ENCODE measurements at places on chromosomes 16 and 17.

- no peak for DNase-seq
Measured at GRCh38 chr17:28466521-28467048, 6.9 kb upstream of the SLC13A2 start.

DNA sequence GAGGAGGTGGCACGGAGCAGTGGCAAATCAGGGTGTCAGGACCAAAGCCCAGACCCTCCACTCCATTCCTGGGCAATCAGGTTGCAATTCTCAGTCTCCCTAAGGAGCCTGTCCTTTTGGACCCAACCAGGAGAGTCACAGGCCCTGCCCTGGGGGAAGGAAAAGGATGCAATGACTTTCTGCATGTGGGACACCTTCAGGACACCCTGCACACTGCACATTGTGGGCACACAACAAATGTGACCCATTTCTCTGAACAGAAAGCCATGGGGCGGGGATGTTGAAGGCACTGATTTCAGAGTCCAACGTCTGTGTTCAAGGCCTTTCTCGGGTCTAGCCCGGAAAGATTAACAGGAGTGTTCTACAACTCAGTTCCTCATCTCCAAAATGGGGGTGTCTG is 286.2 kb upstream of the FOXF1 start:
- DNase-seq: no peak

GRCh38 chr16:65195998-65196397 is 74.1 kb upstream of the CDH11 start:
- no peak for DNase-seq

DNA sequence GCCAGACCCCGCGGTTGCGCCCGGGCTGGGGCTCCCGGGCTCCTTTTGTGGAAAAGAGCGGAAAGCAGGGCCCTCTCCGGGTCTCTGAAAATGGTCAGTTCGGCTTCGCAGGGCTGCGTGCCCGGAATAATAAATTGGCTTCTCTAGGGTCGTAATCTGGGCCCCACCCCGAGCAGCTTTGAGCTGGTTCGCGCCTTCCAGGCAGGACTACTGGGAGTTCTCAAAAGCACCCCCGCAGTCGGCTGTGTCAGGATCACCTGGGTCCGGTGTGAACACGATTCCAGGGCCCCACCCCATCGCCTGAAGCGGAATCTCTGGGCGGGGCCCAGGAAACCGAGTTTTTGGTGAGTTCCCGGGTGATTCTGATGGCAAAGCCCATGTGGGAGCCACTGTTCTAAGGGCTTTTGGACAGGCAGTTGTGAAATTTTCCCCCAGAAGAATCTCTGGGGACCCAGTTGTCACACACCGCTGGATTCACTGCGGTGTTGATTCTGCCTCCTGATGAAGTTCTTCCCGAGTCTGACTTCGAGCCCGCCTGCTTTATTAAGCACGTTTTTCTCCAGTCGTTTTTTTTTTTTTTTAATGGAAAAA is 77.0 kb downstream of the MRC2 start:
- no peak for DNase-seq

DNA sequence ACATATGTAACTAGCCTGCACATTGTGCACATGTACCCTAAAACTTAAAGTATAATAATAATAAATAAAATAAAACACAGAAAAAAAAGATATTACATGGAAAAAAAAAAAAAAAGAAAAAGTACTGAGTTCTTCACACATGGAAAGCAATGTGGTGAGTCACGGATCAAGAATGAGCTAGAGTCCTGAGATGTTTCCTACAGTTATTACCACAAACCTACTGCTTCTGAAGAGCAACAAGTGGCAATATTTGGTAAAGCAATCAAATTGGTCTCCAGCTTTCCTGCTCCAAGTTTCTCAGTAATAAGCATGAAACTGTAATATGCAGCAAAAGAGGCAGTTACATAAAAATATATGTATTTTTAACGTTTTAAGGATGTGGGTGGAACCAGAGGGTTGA is 223.3 kb upstream of the SALL1 start:
- DNase-seq: peak; percentile 78

DNA sequence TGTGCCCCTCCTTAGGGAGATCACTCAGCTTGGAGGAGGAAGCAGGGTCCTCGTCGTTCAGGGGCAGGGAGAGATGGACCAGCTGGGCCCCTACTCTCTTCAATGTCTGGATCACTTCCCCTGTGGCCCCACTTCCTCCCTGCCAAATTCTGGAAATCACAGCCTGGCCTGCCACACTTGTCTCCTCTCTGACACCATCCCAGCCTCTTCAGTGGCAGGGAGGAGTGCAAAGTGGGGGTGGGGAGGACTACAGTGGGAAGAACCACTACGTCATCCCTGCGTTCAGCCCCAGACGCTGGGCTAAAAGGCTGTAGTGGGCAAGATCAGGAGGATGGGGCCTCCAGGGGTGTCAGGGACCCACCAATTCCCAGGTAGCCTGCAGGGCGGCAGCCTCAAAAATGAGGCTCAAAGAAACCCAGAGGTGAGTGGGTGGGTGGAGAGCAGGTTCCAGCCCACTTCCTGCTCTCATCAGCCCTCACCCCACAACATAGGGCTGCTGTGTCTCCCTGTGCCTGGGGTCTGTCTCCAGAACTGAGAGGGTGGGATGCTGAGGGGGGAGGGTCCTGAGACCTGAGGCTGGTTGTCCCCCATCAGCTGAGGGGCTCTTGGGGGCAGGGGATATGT is 25.0 kb upstream of the TAC4 start:
- no peak for DNase-seq

DNA sequence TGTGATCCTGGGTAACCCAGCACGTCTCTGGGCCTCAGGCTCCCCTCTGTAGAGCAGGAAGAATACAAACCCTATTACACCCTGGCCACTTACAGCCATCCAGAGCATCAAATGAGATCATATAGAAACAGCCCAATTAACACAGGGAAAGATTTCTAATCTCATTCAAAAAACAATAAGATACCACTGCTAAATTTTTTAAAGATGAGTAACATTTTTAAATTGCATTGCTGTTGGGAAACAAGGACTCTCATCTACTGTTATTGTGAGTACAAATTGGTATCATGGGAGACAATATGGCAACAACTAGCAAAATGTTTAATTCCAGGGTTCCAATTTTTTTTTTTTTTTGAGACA is 41.1 kb downstream of the SRL start:
- no peak for DNase-seq

DNA sequence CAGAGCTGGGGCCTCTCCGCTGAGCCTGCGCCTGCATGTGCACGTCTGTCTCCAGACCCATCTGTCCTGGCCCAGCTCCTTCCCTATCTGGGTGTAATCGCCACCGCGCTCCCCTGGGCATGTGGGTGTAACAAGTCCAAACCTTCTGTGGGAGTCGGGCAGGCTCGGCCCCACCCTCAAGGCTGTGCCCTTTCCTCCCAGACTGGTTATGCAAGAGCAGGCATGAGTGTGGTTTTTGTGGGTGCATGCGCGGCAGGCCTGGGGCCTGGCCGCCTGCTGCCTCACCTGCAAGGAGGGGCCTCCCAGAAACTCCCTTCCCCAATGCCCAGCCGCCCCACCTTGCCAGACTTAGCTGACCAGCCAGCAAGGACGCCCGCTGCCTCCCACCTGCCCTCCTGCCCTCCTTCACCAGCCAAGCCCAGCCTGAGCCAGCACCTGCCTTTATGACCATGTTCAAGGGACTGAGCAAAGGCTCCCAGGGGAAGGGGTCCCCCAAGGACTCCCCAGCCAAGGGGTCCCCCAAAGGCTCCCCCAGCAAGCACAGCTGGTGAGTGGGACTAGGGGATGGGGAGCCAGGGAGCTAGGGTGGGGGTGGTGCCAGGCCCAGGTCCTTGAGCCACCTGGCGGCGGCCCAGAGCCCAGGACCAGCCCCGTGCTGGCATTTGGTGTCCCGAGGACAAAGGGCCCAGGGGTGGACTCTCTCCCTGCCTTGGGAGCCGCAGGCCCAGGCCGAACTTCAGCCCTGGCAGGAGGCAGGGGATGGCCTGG is at the start of gene EVPLL:
EVPLL (plus strand) TSS at position 342 of the 768 bp plus-strand sequence. CDS start 3,160 bp downstream, outside the sequence.
- no peak for DNase-seq

DNA sequence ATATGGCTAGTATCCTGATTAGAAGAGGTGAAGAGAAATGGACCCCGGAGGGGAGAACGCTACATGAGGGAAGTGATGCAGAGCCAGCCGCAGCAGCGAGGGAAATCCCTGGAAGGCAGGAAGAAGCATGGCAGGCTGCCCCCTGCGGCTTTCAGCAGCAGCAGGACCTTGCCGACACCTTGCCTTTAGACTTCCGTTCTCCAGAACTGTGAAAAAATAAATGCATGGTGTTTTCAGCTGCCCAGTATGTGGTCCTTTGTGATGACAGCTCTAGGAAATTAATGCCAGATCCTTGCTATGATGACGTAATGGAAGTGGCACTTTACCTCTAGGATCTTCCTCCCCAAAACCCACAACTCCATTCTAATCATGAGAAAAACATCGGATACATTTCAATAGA is 9.7 kb upstream of the ZFP1 start:
- DNase-seq: no peak

All from GM04504 (cell line).